Activated gamma-delta T cell (primary cell): ENCODE measurements at places on chromosomes 7 and 10.

GRCh38 chr7:105216786-105217185, 171.9 kb downstream of the SRPK2 start:
- no peak for DNase-seq

GRCh38 chr10:15313047-15313446, 58.0 kb downstream of the FAM171A1 start:
- no peak for DNase-seq

DNA sequence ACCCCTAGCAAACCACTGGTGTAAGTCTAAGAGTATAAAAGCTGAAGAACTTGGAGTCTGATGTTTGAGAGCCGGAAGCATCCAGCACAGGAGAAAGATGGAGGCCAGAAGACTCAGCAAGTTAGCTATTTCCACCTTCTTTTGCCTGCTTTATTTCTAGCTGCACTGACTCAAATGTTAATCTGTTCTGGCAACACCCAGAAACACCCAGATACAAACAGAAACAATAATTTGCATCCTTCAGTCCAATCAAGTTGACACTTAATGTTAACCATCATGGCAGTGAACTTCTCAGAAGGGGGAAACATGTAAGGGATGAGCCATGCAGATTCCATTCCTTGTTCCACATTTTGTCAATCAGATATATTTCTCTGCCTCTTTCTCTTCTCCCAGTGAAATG, 101.8 kb upstream of the FERD3L start:
- no peak for DNase-seq

GRCh38 chr7:55072251-55072650, 53.4 kb downstream of the EGFR start:
- DNase-seq, result no peak

GRCh38 chr7:460374-461116, 59.1 kb downstream of the PDGFA start:
- no peak for DNase-seq

GRCh38 chr7:77831481-77831880, 32.9 kb downstream of the PHTF2 start:
- DNase-seq, result no peak

- no peak for DNase-seq
These were observed 462.2 kb upstream of the NRP1 start for GRCh38 chr10:33796680-33797079.

- DNase-seq, result no peak
These were observed 16.7 kb downstream of the ELN start for GRCh38 chr7:74044366-74045350.

DNA sequence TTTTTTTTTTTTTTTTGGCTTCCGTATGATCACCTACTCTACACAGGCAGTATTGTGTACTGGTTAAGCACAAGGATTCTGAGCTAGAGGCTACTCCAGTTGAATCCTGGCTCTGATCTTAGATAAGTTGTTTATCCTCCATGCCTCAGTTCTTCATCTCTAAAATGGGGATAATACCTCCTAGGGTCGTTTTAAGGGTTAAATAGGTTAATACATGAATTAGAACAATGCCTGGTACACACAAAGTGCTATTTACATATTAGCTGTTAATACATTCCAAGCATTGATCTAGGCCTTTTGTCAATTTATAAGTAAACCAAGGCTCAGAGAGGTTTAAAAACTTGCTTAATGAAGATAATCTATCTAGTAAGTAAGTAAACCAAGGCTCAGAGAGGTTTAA, 59.0 kb downstream of the ST7 start:
- DNase-seq, result no peak

DNA sequence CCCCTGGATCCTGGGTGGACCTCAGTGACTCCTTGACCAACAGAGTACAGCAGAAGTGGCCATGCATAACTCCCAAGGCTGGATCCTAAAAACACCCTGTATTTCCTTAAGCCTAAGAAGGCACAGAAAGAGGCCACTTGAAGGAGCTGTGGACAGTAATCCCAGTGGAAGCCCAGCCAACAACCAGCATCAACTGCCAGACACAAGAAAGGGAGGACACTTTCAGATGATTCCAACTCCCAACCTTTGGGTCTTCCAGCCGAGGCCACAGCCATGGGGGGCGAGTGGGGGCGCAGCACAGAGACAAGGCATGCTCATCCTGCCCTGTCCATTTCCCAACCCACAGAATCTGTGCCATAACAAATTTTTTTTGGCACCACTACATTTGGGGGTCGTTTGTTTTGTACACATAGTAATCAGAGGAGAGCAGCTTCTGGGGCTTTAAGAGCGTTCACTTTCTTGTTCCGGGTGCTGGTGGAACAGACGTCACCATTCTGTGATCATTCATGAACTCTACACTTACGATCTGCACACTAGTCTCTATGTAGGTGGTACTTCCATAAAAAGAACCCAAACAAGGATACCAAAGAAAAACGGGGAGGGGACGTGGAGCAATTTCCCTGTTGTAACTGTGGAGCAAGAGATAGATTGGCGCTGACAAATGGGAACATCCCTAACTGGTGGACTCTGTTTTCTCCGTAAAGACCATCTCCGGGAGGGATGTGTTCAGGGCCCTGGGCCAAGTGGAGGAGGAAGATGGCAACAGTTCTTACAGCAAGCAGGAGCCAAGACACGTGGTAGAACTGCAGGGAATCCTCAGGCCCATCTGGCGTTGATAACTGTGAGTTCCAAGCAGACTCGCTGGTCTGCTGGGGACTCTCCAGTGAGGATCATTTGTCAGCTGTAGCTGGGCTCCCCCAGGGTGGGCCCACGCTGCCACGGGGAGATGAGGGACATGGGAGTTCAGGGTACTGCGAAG, 6.0 kb upstream of the SLC29A3 start:
- DNase-seq, result no peak

GRCh38 chr10:15898046-15898445, 37.7 kb upstream of the MINDY3 start:
- DNase-seq, result no peak

DNA sequence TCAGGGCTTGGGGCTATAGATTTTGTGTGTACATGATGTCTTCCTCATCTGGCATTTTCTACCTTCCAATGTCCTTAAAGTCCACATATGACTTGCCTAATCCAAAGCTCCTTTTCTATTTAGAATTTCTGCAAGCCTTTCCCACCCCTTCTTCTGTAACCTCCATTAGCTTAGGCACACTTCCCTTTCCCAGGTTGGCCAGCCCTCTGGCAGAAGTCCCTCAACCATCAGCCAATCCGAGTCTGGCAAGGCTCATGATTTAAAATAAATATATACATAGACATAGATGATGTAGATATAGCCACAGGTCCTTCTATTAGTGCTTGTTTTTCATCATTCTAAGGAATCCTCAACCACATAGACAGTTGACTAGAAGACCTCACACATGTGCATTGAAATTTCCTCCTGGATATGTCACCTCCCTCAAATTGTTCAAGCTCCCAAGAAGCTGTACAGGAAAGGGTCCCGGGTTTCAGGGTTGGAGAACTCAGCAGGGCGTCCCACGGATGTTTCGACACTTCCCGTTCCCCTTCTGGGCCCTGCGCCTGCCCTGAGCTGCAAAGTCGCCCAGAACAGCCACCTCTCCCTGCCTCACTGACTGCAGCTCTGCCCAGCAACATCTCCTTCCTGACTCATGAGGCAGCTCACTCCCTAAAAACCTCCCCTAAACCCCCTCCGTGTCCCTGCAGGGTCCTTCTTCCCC, 20.4 kb upstream of the PIK3AP1 start:
- DNase-seq, result no peak

- no peak for DNase-seq
These were observed 563.6 kb upstream of the SEMA3D start for GRCh38 chr7:85750454-85750949.

DNA sequence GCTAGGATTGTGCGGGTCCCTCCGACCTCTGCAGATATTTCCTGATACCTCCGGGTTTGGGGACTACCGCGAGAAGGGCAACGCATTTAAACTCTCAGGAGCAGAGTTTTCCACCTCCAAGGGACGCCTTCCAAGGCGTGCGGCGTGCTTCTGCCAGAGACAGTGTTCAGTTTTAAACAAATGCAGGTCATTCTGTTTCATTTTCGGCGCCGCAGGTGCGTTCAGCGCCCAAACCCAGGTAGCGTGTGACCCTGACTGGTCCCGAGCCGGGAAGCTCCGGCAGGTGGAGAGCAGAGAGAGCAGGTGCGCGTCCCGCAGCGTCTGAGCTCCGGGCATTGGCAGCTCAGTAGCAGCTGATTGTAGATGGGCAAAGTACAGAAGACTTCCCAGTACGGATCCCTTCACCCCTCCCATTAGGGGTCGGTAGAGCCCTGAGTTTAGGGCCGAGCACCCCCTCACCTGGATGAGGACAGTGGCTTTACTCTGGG, 1.4 kb upstream of the CYP26A1 start:
- no peak for DNase-seq

DNA sequence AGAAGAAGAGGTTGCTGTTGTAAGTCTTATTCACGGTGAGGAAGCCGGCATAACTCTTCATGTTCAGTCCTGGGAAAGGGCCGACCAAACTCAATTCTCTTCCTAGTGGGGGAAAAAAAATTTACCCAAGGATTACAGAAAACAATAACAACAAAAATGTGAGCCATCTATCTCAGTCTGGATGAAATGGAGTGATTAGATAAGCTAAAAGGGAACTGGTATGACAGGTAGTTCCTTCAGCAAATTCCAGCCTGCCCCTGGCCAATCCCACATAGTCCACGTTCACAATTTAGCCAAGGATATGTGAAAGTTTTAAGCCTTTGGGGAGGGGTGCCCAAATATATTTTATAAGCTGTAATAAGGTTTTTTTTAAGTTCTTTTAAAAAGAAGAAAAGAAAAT, 33.6 kb downstream of the CPVL start:
- DNase-seq, result no peak
